Hematopoietic multipotent progenitor cell treated with erythropoietin and hydrocortisone succinate and interleukin-3 and kit ligand, for 4 days (in vitro differentiated cells): ENCODE measurements at places on chromosomes 7 and 10.

GRCh38 chr7:91264924-91265681 lies 870 bp downstream of the FZD1 start:
- DNase-seq = peak; percentile 83

DNA sequence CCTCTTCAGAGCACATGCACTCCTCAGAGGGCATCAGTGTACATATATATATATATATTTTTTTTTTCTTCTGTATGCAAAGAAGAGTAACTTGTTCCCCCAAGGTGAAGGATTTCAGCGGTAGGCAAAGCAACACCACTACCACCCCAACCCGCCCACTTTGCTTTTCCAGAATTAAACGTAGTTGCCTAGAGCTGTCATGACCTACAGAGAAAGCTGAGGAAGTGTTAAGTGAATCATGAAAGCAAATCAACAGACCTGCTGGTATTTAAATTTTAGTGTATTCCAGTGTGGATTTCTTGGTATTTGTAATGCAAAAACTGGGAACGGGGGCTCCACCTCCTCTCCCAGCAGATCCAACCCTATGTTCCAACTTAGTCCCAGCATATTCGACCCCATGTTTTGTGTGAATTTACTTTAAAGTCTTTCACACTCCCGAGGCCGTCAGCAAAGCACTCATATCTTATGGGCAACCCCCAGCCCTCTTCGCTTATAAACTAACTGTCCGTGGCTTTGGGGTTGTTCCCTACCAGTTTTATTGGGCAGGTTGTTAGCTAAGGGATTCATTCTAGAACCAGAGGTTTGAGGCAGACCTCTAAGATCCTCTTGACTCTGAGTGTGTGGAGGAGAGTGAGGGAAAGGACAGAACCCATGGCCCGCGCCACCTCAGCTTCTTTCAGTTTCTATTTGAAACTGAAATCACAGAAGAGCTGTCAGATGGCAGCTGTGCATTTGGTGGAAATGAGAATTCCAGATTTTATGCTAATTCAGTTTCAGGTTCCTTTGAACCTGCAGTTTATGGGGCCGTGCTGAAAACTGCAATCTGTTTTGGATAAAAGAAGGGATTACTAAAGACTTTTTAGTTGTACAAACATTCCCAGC lies 450.2 kb upstream of the GALNT17 start:
- no peak for DNase-seq

- no peak for DNase-seq
Observed at GRCh38 chr10:109887243-109887642, 36.1 kb downstream of the XPNPEP1 start.

DNA sequence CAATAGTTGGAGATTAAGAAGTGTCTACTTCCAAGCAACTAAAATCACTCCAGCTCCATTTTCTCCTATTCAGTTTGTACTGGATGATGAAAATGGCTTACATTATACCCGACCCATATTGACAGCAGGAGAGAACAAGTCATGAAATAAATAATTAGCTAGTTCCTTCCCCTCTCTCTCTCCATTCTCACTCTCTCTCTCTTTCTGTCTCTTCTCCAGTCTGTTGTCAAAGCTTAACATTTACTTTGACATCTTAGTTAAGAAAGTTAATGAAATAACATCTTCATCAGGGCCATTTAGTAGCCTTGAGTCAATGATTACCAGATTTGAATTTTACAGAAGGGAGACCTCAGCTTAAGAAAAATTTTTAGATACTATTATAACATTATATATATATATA lies 138.5 kb downstream of the ARID5B start:
- no peak for DNase-seq

GRCh38 chr7:7180725-7181449 lies 1.5 kb upstream of the C1GALT1 start:
- no peak for DNase-seq

DNA sequence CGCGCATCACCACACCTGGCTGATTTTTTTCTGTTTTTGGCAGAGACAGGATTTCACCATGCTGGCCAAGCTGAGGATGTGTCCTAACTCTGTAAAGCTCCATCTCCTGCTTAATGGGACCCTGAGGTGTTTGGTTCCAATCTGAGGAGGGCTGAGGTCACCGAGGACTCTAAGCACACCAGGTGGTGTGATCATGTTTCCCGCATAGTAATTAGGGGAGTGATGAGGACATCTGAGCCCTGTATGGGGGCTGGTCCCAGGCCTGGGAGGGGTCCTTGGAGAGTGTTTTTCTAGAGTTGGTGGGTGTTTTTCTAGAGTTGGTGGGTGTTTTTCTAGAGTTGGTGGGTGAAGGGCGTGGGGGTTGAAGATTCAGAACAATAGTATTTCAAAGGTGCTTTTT lies 3.0 kb upstream of the ABHD11 start:
- DNase-seq = no peak

- DNase-seq = no peak
Observed at GRCh38 chr7:122974229-122974628, 21.3 kb downstream of the TAS2R16 start.

GRCh38 chr7:7972128-7972527 lies 3.5 kb downstream of the GLCCI1 start:
- no peak for DNase-seq
